ENCODE measurements at places on chromosomes 1 and 21. TPM values are rescaled to one million over a fixed set of nuclear protein-coding genes. Genes with fewer than 3 reads are reported as not detected.

DNA sequence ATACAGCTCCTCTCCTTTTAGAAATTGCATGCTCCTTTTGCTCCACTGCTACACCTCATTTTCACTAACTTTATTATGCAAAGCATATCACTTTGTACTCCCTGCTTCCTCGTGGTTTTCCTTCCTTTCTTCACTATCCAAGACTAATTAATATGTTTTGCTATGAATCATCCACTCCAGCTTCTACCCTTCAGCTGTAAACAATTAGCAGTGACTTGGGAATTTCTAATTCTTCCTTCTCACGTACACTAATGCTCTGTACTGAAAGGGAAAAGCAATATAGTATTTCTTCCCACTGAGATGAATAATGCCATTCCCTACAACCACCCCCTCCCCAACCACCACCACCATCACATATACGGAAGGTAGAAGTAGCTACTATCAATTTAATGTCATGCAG, 1917.0 kb downstream of the MRPL39 start:
- no peak for DNase-seq

DNA sequence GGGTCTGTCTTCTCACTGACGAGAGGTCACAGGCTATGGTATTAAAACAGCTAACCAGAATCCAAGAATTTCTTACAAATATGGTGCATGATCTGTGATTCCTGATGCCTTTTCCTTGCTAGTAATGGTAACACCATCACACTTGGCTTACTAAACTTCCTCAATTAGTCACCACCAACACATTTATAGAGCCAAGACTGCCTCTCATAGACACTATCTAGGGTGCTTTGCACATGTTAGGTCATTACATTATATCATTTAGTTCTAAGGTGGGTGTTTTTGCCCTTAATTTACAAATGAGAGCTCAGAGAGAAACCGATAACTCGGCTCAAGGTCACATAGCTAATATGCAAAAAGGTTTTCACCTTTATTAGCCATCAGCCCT, 8.7 kb downstream of the KIF21B start:
- no peak for DNase-seq

Gene IGSF3
- 19.9 TPM for total RNA-seq

Gene SPAG17
- total RNA-seq, result not detected

GRCh38 chr1:33387625-33388024, 43.3 kb downstream of the PHC2 start:
- no peak for DNase-seq

DNA sequence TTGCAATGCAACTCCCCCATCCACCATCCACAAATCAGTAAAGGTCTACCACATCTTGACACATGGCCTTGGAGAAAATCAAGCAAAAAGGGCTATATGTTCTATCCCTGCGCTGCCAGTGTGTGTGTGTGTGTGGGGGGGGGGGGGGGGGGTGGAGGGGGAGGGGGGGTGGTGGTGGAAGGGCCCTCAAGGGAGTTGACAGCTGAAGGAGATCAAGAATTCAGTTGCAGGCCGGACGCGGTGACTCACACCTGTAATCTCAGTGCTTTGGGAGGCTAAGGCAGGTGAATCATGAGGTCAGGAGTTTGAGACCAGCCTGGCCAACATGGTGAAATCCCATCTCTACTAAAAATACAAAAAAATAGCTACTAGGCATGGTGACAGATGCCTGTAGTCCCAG, 37.6 kb upstream of the CLIC4 start:
- DNase-seq, result no peak

Gene LRRN2
- 1.4 TPM for total RNA-seq

Gene HEYL
- total RNA-seq, result 21.2 TPM

DNA sequence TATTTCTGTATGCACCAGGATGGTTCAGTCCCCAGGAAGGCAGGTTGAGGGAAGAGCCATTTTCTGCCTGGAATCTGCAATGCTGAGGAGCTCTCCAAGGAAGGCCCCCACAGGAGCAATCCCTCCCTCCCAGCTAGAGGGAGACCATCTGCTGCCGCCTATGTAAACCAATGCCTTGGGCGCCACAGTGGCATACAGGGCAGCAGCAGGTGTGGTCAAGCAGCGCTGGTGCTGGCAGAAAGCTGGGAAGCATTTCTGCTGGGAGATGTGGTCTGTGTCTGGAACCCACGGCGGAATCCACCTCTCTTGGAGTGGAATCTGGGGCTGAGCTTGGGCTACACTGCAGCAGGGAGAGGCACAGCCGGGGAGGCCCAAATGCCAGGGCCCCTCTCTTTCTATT, 283.3 kb downstream of the RRAGC start:
- no peak for DNase-seq

DNA sequence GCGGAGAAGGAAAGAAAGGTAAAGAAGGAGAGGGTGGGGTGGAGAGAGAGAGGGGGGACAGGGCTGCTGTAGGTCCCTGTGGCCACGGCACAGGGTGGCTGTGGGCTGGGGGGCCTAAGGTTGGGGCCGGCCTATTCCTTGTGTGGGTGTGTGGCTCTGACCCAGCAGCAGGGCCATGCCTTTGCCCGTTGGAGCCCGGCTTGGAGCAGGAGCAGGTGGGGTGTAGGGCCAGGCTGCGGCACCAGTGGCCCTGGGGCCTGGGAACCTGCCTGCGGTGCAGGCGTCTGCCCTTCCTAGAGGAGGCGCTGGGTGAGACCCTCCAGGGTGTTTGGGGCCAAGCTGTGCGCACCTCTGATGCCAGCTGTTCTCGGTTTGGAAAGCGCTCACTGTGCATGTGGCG, 19.7 kb upstream of the SUMO3 start:
- DNase-seq, result no peak

Gene COL6A1
- 154 TPM for total RNA-seq

Gene INAVA
- total RNA-seq, result 0.05 TPM

DNA sequence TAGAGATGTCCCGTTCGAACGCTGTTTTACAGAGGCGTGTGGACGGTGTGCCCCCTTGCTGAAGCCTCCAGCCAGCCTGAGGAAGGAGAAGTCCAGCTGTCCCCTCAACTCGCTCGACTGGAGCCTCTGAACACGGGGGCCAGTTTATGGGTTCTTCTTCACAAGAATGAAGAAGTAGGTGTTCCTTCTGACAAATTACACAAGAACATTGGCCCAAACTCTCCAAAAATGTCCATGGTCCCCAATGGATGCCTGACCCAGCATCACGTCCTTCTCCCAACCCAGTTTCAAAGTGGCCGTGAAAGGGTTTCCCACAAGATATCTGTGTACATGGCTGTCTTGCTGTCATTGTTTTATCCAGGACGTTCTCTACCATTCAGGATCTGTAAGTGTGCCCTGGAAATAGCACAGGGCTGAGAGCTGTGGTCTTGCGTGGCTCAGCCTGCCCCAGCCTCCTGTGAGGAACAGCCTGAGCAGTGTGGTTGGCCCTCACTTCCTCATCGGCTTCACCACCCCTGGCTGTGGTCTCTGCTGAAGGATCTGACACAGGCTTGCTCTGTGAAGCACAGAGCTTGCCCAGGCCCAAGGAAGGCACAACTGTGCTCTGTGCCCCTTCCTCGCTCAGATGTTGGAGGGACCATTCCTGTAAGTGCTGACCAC, 1.0 kb upstream of the S100B start:
- peak; percentile 37 for DNase-seq

Gene PINK1
- 250 TPM for total RNA-seq

- DNase-seq, result no peak
Measured at GRCh38 chr1:160682983-160683865, 28.4 kb downstream of the CD48 start.

- no peak for DNase-seq
Measured at GRCh38 chr1:23461050-23461449, 22.9 kb downstream of the ASAP3 start.

GRCh38 chr1:152451254-152451653, 37.2 kb upstream of the CRNN start:
- DNase-seq, result no peak

Gene CLCNKB
- 1.3 TPM for total RNA-seq

- no peak for DNase-seq
Measured at GRCh38 chr1:1759456-1760344, 18.6 kb downstream of the NADK start.

GRCh38 chr1:153506386-153506785, 29.4 kb downstream of the S100A6 start:
- no peak for DNase-seq

- DNase-seq, result no peak
Measured at GRCh38 chr1:203338335-203339036, 12.4 kb downstream of the FMOD start.

GRCh38 chr1:109250454-109251276, 1.3 kb downstream of the CELSR2 start:
- DNase-seq, result no peak

Gene TGFB2
- total RNA-seq, result 4.4 TPM
